ENCODE measurements at places on chromosomes 6 and 20.

DNA sequence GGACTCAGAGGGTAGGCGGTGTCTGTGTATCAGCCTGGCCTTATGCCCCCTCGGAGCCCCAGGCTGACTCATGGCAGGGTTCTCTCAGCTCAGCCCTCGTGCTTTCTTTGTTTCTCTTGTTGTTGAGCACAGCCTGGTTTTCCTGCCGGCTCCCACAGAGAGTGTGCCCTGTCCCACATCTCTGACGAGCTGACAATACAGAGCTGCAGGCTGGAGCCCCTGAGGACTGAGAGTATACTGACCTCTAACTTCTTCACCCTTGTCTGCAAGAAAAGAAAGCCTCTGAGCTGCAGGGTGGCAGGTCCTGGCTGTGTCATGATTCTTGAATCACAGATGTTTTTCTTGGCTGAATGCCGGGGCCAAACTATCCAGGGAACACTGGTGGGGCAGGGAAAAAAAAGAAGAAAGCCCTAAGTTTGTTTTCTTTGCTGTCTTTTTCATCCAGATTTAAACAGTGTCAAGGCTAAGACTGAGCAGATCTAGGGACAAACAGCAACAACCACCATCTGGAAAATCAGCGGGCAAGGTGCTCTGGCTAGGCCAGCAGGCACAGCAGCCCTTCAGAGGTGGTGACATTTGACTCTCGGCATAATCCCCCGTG, 63.3 kb upstream of the ZNF133 start:
- DNase-seq = no peak

DNA sequence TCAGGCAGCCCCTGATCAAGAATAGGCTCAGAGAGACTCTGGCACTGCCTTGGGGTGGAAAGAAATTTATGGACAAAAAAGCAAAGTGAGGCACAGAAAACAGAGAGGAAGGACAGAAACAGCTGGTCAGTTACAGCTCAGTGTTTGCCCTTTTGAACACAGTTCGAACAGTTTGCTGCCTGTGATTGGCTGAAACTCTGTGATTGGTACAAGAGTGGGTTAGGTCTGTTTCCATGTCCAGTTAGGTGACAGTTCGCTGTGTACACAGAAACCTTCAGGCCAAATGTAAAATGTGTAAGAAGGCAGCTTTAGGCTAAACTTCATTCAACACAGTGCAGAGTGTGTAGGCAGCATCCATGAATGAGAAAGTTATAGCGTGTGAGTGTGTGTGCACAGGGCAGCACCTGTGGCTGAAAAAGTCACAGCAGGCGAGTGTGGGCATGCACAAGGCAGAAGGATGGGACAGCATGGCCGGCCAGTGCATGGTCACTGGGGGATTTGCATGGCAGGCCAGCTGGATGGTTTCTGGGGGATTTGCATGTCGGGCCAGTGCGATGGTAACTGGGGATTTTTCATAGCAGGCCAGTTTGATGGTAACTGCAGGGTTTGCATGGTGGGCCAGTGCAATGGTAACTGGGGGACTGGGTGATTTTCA, 75.4 kb upstream of the FRMD1 start:
- DNase-seq = no peak

DNA sequence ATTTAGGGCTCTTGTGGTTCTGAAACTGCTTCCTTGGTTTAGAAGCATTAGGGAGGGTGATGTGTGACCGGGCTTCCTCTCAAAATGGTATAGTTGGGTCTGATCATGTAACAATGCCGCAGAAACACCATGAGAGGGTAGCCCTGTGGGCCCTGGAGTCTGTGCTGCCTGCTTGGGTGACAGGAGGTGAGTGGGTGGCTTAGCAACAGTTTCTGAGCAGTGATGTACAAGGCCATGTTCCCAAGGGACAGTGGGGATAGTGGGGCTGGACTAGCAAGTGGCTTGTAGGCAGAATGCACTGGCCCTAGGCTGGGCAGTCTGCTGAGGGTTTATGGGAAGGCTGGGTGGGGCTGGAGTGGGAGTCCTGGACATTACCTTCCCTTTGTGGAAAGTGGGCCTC, 106.9 kb upstream of the MYL9 start:
- DNase-seq = no peak

- no peak for DNase-seq
These were observed 379.3 kb downstream of the CD109 start for GRCh38 chr6:74075323-74075722.

GRCh38 chr6:22362361-22362760, 65.5 kb upstream of the PRL start:
- no peak for DNase-seq

DNA sequence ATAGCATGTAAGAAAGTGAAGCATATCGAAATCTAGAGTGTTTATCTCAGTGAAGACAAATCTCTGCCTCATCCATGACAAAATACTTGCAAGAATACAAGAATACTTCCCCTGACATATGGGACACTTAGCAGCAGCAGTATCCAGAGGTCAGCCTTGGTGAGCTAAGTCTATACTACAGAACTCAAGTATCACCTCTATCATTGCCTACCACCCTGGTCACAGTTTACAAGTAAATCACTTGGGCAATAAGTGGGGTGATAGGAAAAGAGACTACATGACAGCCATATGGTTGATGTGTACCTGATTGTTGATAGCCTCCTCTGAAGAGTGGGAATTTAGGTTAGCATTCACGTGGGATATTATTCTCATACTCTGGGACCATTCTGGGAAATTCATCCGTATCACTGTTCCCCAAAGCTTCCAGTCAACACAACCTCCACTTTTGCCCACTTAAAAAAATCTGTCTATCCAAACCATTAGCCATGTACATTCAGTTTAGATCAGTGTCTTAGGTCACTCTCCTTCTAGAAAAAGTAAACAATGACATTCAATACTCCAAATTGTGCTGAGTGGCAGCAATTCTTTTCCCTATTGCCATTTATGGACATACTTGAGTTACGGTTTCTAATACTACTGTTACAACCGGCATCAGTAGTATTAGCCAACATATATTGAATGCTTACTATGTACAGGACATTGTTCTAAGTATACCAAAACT, 118.2 kb upstream of the PRSS16 start:
- DNase-seq = no peak

- no peak for DNase-seq
These were observed 79.2 kb downstream of the NOL4L start for GRCh38 chr20:32505723-32506473.

GRCh38 chr6:73968221-73968757, 272.3 kb downstream of the CD109 start:
- DNase-seq = no peak

- no peak for DNase-seq
These were observed 8.4 kb downstream of the TPBG start for GRCh38 chr6:82371799-82372546.

- DNase-seq = no peak
These were observed 94.2 kb upstream of the SCP2D1 start for GRCh38 chr20:18719426-18719825.

DNA sequence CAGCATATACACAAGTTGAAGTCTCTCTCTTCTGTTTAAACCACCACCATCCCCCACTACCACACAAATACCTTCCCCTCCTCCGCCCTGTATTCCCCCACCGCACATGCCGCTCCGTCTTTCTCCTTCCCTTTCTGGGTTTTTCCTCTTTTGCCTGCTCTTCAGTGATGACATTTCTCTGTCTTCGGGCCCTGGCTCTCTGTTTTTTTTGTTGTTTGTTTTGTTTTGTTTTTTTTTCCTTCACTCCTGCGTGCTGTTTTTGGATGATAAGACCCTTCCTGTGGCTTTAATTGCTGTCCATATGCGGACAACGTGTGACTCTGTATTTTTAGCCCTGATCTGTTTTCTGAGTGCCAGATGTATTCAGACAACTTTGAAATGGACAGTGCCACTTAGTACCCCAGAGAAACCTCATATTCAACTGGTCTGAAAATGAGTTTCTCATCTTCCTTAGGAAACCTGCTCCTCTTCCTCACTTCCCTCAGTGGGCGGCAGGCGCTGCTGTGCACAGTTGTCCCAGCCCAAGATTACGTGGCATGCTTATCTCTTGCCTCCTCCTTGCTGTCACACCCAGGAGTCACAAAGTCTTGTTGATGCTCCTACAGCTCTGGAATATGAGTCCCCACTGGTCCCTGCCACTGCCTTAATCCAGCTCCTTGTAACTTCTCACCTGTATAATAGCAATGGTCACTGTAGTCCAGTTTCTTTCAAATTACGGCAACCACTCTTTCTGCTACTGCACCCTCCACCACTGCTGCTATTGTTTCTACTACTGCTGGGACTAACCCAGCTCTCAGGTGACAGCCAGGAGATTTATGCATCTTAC, 8.2 kb downstream of the PPP1R14C start:
- no peak for DNase-seq

DNA sequence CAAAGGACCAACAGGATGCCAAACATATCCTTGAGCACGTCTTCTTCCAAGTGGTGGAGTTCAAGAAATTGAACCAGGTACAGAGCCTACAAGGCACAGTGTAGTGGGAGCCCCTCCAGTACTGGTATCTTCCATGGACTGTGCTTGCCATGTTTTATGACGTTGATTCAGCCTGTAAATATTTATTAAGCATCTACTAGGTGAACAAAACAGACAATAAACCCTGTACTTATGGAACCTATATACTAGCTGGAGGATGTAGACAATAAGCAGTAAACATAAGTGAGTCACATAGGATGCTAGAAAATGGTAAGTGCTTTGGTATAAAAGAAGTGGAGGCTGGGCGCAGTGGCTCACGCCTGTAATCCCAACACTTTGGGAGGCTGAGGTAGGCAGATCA, 24.4 kb upstream of the MYBL2 start:
- DNase-seq = no peak

GRCh38 chr6:11772109-11772825, 6.3 kb downstream of the ADTRP start:
- no peak for DNase-seq

GRCh38 chr20:3786126-3786484, 435 bp downstream of the CENPB start:
- DNase-seq = no peak

- no peak for DNase-seq
These were observed 2.3 kb downstream of the RAMACL start for GRCh38 chr6:166584155-166584554.

GRCh38 chr20:3090565-3090964, 6.0 kb upstream of the AVP start:
- no peak for DNase-seq

GRCh38 chr20:35742741-35743523, 872 bp upstream of the RBM39 start:
- DNase-seq = no peak

GRCh38 chr6:26162399-26162798, 75.2 kb downstream of the HFE start:
- no peak for DNase-seq

GRCh38 chr20:46688151-46689081, 828 bp downstream of the TP53RK start:
- no peak for DNase-seq

DNA sequence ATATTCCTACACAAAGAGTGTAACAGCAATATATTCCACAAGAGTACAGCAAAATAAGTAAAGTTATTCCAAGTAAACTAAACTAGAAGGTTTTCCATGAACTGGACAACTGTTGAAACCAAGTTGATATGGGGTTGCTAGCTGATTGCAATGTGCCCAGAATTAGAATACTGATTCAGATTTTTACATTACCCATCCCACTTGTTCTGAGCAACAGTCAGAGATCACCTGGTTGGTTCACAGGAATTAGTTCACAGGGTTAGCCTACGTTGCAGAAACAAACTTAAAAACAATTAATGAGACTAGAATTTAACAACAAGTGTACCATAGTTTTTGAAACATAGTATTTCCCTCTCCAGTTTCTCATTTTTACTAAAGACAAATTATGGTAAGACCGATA, 49.1 kb downstream of the CEP85L start:
- no peak for DNase-seq

- DNase-seq = no peak
These were observed 12.0 kb downstream of the ID4 start for GRCh38 chr6:19849196-19849595.

DNA sequence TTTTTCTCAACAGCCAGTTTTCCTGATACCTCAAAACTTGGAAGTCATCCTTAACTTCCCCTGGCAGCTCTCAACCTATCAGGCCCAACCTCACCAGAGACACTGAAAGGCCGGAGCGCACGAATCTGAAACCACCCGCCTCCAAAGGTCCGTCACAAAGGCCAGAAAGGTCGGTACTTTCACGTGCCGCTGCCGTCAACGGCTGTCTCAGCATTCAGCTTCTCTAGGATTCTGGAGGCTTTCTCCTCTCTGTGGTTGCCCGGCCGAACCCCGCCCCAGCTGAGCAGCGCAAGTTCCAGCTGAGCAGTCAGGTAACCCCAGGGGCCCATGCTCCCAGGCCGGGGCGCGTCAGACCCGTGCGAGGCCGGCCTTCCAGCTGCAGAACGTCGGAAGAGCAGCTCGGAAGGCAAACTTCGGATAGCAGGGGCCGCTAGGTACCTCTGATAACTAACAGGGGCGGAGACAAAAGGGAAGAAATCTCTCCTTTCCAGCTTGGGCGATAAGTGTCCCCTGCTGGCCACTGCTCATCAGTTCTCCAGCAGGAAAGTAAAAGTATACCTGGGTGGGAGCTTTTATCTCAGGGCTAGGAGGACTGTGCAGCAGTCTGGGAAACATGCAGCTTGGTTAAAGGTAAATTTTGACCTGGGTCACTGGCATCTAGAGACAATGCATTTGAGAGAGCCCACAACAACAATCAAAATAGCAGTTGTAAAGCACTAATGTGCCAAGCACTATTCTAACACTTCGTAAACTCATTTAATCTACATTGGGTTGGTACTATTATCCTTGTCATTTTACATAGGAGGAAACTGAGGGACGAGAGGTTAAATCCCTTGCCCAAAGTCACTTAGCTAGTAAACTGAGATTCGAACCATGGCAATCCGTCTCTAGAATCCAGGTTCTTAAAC, 16.1 kb downstream of the ZSCAN12 start:
- DNase-seq = no peak

DNA sequence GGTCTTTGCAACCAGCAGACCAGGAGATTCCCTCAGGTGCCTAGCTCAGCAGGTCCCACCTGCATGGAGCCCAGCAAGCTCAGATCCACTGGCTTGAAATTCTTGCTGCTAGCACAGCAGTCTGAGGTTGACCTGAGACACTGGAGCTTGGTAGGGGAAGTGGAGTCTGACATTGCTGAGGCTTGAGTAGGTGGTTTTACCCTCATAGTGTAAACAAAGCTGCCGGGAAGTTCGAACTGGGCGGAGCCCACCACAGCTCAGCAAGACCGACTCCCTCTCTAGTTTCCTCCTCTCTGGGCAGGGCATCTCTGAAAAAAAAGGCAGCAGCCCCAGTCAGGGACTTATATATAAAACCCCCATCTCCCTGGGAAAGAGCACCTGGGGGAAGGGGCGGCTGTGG, 34.3 kb downstream of the PRSS35 start:
- DNase-seq = no peak

GRCh38 chr6:138419766-138420165, 15.7 kb downstream of the HEBP2 start:
- DNase-seq = no peak

GRCh38 chr6:123747515-123747914, 56.1 kb upstream of the NKAIN2 start:
- DNase-seq = no peak

All from stimulated activated CD8-positive, alpha-beta memory T cell treated with anti-CD3 and anti-CD28 coated beads, Interleukin-15, amount 100 ng/mL, for 24 hours (primary cell).